Fibroblast of skin of right biceps (primary cell): ENCODE measurements at places on chromosomes 7 and 10.

- DNase-seq, result peak; percentile 36
Measured at GRCh38 chr7:65251851-65252620, 121.6 kb upstream of the ZNF92 start.

- DNase-seq, result no peak
Measured at GRCh38 chr10:5433182-5433581, 20.8 kb downstream of the NET1 start.

GRCh38 chr10:124081547-124082140 is 11.8 kb downstream of the CHST15 start:
- DNase-seq, result no peak

DNA sequence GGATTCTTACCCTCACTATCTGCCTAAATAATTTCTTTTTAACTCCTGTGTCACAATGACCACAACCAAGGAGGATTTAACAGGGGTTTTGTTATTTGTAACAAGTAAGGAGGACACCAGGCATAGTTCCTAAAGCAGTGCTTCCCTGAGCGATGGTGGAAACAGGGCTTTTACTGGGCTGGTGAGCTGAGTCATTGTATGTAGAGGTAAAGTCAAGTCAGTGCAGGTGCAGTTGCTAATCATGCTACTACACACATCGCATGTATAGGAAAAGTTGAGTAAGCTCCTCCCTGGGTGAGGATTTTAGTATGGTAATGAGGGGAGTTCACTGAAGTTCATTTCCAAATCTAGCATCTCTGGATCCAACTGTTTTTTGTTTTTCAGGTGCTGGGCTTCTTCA is 22.9 kb upstream of the ABCA13 start:
- DNase-seq, result no peak

- peak; percentile 89 for DNase-seq
Measured at GRCh38 chr10:74292871-74293427, 141.9 kb downstream of the ADK start.

DNA sequence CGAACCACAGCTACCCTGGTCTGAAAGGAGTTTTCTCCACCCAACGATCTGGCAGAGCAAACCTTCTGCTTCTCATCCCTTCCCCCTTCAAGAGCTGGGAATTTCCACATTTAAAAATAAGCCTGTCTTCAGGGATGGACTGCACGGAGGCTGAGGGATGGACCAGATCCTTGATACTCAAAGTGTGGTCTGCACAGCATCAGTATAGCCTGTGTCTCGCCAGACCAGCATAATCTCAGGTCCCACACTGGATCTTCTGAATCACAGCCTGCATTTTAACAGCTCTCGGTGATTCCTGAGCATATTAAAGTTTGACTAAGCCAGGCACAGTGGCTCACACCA is 7.1 kb downstream of the KCNMA1 start:
- DNase-seq, result no peak

- DNase-seq, result peak; percentile 56
Measured at GRCh38 chr10:50469288-50469687, 154.5 kb downstream of the SGMS1 start.
